PC-9 (cell line): ENCODE measurements at places on chromosomes 3 and 15.
A peak's percentile ranks its signal among the peaks of the same experiment; 100 is the strongest.

DNA sequence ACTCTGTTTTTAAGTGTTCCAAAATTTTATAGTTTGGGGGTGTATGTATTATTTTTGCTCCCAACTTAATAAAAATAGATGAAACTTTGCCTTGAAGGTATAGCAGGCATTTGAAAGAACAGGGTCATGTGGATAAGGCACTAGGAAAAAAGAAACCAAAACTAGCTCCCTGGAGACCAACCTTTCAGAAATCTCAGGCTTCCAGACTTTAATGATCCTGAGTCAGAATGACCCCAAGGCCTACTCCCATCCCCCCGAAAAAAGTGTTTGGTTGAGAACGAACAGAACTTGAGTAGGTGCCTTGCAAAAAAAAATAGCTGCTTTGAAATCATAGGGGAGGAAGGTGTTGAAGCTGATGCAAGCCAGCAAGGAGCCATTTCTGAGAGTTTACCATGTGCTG is 309.5 kb downstream of the THSD4 start:
- no peak for DNase-seq

DNA sequence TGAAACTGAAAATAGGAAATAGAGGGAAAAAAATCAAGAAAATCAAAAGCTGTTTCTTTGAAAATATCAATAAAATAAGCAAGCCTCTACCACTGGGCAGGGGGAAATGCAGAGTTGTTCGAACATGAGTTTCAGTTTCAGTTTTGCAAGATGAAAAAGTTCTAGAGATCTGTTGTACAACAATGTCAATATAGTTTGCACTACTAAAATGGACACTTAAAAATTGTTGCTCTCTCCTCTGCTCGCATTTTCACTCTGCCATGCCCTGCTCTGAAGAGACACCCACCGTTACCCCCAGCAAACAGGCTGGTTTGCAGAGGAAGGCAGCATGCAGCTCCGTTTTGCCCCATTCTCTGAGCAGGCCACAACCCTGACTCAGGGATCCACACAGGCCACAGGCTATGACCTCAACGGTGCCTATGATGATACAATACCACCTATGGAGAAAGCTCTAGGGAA is 64.5 kb downstream of the ZNF148 start:
- DNase-seq, result no peak

GRCh38 chr3:39920271-39920670 is 110.9 kb downstream of the MYRIP start:
- no peak for DNase-seq

GRCh38 chr3:71859123-71859519 is 74.2 kb upstream of the PROK2 start:
- no peak for DNase-seq

GRCh38 chr3:182212479-182213076 is 500.9 kb downstream of the SOX2 start:
- peak; percentile 100 for DNase-seq

GRCh38 chr3:143240886-143241285 is 121.3 kb downstream of the CHST2 start:
- DNase-seq, result no peak

DNA sequence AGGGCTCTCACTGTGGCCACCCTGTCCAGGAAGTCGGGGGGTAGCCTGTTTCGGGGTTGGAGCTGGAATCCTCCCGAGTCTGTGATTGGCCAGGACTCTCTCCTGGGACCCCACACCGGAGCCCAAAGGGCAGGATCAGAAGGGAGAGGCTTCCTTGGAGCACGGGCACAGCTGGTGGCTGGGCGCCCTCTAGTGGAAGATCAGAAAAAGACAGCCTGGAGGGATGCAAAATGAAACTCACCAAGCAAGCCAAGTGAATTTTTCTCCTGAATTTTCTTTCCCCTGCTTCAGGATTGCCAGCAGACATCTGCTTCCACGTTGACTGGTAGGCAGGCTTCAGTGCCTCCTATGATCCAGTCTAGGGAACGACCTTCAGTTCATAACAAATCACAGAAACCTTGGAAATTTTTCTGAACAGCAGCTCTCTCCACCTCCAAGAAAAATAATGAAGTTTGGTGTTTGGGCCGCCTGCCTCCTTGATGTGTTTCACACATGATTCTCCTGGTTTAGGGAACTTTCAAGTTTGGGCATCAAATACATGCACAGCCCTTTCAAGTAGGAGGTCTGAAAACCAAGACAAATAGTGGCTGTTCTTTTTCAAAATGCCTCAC is 224.6 kb downstream of the VPS13C start:
- no peak for DNase-seq

GRCh38 chr3:135440746-135441145 is 524.8 kb upstream of the PPP2R3A start:
- DNase-seq, result no peak

- DNase-seq, result no peak
These were observed 33.7 kb downstream of the FBLN2 start for GRCh38 chr3:13582366-13583250.

- no peak for DNase-seq
These were observed 179.8 kb downstream of the MEX3B start for GRCh38 chr15:81865850-81866537.

GRCh38 chr3:126442094-126442855 is 33.4 kb downstream of the ZXDC start:
- no peak for DNase-seq

GRCh38 chr15:98958918-98959639 is 48.5 kb downstream of the PGPEP1L start:
- peak; percentile 13 for DNase-seq

DNA sequence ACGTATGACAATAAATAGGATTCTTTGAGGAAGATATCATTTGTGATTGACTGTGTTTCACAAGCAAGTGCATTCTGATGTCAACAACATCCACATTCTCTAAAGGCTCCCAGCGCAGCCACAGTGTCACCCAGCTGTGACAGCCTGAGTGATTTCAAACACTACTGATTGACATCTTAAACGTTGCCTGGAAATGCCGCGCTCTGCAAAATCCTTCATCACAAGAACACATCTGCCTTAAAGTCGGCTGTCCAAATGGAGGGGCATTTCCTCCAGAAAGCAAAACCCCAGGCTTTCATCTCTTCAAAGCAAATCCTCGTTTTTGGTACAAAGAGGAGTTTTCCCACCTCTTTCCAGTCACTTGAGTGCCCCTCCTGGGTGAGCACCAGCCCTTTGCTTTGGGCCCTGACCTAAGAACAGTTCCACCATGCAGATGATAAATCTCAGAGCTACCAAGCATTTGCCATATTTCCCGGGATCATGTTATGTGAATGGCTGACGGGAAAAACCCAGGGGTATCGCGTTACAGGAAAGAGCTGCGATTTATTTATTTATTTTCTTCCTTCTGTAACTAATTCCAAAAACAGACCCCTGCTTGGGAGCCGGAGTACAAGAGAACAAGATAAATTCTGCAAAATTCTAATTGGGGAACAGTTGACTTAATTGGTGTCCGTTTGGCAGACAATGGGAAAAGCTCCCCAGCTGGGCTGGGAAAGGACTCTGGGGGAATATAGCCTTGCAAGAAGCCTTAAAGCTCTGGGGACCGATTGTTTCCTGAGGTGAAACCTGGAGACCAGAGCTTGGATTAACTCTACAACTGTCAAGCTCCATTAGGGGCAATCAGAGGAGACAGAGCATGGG is 703.8 kb upstream of the NR2F2 start:
- DNase-seq, result no peak

- peak; percentile 91 for DNase-seq
These were observed 18.0 kb upstream of the ANKDD1A start for GRCh38 chr15:64893481-64894394.

- DNase-seq, result no peak
These were observed 306.4 kb upstream of the STT3B start for GRCh38 chr3:31226346-31226745.

- no peak for DNase-seq
These were observed 54.6 kb downstream of the SST start for GRCh38 chr3:187615630-187616029.

DNA sequence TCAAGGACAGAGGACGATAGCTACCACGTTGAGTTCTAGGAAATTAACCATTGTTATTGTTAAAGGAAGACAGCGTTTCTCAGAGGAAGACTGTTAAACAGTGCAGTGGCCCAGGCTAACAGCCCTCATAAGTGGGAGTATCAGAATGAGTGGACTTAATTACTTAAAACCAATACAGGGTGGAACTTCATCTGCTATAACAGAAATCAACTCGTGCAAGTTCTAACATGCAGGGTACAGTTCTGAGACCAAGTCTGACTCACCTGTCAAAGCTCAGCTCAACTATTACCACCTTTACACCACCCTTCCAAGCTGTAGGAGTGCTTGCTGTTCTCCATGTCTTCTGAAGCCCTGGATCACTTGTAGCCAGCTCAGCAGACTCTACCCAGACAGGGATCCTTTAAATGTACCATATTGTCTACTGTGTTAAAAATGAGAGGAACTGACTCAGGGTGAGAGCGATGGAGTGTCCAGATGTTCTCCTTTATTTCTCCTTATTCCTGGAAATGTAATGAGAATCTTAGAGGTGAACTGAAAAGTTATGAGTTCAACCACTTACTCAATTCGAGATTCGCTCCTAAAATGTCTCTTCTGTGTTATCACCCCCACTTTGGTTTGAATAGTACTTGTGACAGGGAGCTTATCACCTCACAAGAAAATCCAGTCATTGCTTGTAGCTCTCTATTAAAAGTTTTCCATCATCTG is 26.5 kb downstream of the CD86 start:
- DNase-seq, result no peak

DNA sequence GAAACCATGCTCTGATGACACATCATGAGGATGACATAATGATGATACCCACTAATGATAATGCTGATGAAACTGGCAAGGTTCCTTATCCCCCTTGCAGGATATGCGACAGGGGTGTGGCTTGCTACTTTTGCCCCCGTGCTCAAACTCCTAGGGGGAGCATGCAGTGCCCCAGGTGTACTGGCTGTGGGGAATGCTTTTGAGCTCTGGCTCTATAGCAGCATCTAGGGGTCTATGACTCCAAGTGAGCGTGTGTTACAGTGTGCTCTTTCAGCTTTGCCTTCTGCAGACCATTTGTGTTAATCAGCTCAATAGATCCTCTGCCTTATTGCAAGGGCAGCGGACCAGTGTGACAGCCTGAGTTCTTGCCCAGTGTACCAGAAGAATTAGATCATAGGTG is 1239.5 kb downstream of the SI start:
- DNase-seq, result no peak

- peak; percentile 82 for DNase-seq
These were observed 2.8 kb upstream of the ISG20 start for GRCh38 chr15:88636050-88636449.

GRCh38 chr3:46624975-46625490 is 12.7 kb downstream of the FAM240A start:
- no peak for DNase-seq

- DNase-seq, result no peak
These were observed 46.4 kb upstream of the PRICKLE2 start for GRCh38 chr3:64271631-64272030.

- no peak for DNase-seq
These were observed 243.7 kb upstream of the LRIG1 start for GRCh38 chr3:66744521-66744920.

DNA sequence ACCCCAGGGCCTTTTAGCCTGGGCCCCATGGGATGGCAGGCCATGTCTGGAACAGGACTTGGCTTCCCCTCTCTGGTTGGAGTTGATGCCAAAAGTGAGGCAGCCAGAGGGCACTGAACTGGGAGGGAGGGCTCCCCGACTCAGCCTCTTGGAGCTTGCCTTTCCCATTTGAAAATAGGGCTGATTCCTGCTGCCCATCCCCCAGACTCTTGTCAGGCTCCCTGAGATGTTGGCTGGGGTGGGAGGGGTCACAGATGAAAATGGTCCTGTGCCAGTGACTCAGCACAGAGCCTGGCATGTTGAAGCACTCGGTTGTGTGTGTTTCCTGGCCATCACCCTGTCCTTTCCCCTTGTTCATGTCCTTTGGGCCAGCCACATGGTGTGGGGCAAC is 6.6 kb downstream of the PPCDC start:
- no peak for DNase-seq

DNA sequence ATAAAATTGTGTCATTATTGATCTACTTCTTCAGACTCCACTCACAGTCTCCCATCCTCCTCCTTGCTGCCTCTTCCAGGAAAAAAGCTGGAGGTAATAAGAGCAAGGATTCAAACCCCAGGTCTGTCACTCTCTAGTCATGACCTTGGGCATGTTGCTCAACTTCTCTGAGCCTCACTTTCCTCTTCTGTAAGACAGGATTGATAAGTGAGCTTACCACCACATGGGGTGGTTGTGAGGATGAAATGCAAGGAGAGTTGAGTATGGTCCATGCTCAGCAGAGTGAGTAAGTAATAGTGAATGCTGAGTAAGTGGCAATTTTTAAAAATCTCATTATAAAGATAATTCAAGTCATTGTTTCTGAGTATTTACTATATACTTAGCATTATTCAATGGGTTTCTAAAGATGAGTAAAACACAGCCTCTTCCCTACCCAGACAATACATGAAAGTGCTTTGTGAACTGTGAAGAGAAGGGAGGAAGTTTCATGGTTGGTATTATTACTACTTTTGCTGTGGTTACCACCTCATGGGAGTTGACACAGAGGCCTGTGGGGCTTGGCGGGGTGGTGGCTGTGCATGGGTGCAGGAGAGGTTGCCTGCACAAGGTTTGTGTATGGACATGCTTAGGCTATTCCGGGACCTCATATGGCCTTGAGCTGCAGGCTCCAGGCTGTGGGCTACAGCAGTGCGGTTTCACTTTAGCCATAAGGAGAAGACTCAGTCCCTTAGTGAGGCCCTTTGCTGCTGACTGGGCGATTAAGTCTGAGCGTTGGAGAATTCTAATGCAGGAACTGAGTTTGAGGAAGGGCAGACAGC is 30.0 kb downstream of the SLC6A11 start:
- DNase-seq, result no peak

- no peak for DNase-seq
These were observed 122.1 kb downstream of the EDEM1 start for GRCh38 chr3:5309602-5310001.

GRCh38 chr3:147393261-147393942 is 12.9 kb downstream of the ZIC4 start:
- no peak for DNase-seq

DNA sequence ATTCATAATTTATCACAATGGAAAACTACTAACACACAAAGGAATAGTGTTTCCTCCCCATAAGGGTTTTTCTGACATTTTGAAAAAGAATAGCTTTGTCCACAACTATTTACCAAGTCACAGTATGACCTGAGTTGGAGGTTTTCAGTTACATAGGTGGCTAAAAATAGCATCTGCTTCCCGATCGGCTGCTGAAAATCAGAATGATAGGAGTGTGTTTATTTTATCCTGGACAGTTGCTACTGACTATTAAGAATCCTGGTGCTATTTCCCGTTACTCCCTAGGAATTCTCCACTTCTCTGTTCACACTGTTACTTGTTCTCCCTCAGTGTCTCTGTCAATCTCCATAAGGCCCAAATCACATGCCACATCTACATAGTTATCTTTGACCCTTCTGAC is 353.9 kb upstream of the RARB start:
- DNase-seq, result no peak

GRCh38 chr15:86735247-86736040 is 655.8 kb downstream of the AGBL1 start:
- no peak for DNase-seq

DNA sequence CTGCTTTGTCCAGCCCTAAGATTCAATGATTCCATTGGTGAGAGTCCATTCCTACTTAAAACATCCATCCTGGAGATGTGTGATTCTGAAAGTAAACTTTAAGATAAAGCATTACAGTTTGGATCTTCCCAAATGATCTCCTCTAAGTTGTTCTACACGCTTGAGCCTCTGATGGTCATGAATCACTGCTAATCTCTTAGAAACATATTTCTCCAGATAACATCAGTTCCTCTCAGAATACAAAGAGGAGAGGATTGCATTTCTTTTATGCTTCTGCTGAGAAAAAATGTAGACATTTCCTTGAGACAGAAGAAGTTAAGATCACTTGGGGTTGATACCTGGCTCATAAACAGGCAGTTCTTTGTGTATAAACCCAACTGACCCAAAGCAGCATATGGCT is 281.2 kb upstream of the DPH6 start:
- DNase-seq, result peak; percentile 1

GRCh38 chr15:25724899-25725298 is 138.2 kb downstream of the ATP10A start:
- no peak for DNase-seq
